ENCODE measurements at places on chromosomes 12 and 14.

- DNase-seq, result no peak
Measured at GRCh38 chr14:104770851-104771272, 17.9 kb downstream of the SIVA1 start.

DNA sequence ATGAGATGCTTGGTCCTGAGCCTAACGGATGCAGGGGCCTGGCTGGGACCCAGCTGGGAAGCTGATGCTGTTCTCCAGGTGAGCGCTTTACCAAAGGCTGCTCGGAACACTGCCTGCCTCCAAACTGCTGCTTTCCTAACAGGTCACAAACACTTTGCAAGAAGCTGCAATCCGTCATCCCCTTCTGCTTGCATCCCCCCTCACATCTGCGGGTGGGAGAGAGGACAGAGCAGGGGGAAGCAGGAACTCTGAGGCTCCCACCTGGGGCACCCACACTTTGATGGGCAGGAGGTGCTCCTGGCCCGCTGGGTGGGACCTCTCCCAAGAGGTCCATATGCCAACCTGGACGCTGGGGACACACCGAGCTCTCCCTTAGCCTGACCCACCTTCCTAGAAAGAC is 24.9 kb upstream of the PPP2R5C start:
- DNase-seq, result no peak

DNA sequence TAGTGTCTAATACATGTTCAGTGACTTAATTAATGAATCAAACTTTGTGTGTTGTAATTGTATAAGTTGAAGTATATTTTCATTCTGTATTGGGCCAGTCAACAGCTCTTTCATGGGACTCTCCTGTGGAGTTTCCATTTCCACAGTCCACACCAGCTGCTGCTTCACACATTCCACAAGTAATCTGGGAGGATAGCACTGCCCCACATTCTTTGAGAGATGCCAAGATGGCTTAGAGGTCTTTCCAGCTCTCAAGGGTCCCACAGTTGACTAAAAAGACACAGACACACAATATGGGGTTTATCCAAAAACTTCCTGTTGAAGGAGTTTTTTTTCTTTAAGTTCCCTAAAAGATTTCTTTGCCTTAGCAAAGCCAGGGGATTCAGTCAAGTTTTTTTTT is 408.3 kb downstream of the AACS start:
- DNase-seq, result no peak

DNA sequence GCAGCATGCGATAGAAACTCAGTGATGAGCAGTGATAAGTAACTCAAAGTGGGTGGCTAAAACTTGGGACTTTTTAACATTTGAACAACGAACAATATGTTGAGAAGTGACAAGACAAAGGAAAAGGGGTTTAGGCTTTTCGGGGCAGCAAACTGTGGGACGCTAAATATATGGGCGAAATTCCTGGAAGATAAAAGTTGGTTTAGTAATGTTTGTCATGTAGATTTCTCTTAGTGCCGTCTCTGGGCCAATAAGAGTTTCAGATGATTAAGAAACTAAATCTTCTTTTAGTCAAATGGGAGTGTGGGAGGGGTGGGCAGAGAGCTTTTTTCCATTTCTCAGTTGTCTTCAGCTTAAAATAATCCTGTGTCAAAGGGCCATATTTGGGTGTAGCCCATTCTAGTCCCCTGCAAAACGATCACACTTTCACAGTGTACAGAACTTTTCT is 41.7 kb upstream of the FUT8 start:
- DNase-seq, result no peak

GRCh38 chr12:111066744-111067437 is 146.5 kb upstream of the MYL2 start:
- no peak for DNase-seq

DNA sequence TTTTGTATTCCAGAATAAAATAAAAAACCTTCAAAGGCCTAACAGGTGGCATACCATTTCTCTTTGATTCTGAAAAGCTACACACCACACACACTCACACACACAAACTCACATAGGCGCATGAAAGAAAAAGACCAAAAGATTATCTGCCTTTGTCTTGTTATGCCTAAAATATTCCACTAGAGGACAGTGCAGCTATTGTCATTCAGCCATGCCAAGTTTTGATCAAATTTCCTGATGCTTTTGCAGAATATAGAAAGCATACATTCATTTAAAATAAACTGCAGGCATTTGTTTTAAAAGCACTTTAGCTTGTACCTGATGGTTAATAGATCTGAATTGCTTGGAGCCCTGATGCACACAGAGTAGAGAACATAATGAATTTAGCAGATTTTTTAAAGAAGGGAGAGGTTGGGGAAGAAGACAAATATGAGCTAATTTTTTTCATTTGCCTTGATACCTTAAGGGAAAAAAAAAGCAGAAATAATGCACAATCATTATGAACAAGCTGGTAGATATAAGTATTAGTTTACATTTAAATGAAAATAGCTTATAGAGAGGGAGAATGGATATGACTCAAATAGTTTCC is 1766.9 kb upstream of the SEL1L start:
- no peak for DNase-seq

GRCh38 chr12:65960820-65961189 is 136.5 kb downstream of the HMGA2 start:
- no peak for DNase-seq
